ENCODE measurements at places on chromosomes 2 and 18. TPM values are rescaled to one million over a fixed set of nuclear protein-coding genes. Genes with fewer than 3 reads are reported as not detected.

TMEM169 gene
- not detected for total RNA-seq

ADGRF3 gene
- total RNA-seq = 0.49 TPM

FAM124B gene
- 1.7 TPM for total RNA-seq

DNA sequence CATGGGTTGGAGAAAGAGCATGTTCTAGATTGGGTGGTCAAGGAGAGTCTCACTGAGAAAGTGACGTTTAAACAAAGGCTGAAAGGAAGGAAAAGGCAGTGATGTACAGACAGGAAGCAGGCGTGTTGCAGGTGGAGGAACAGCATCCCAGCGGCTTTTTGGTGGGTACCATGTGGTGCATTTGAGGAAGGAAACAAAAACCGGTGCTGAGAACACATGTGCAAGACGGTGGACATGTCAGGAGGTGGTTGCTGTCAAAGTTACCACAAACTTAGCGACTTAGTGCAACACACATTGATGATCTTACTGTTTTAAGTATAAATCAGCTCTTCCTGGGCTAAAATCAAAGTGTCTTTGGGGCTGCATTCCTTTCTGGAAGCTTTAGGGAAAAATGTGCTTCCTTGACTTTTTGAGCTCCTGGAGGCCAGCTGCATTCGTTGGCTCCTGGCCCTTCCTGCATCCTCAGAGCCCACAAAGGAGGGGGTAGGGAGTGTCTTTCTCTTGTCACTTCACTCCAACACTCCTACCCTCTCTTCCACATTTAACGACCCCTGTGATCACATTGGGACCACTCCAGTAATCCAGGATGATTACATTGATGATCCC is 380.6 kb downstream of the FBXO15 start:
- no peak for DNase-seq

- no peak for DNase-seq
Measured at GRCh38 chr2:110678457-110679336, 834 bp upstream of the BUB1 start.

DNA sequence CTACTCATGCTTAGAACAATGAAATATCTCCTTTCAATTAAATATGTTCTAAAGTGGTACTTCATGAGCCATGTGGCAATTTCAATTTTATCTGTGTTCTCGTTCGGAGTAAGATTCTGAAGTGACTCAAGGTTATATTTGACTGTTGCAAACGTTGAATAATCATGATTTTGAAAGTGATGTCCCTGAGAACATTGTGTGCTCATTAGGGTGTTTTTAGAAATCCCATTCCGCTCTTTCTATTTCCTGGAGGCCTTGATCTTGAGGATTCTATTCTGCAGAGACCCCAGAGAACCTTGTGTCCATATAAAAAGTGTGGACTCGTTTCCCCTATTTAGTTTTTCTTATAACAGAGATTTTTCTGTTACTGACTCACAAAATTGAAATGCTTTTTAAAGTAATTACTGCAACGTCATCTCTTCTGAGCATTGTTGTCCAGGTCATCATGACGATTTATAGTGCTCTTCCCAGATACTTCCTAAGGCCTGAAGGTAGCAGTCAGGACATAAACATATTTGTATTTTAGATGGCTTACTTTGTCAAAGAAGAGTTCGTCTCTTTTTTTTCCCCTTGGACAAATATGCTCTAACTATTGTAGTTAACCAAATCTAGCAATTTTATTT is 27.2 kb downstream of the IL1R2 start:
- no peak for DNase-seq

GRCh38 chr18:50757358-50757757 is 62.5 kb downstream of the MRO start:
- DNase-seq = no peak

All from vagina (tissue), 2 donors.